ENCODE measurements at places on chromosomes 12 and 14.

GRCh38 chr14:29232711-29233110 lies 466.1 kb downstream of the FOXG1 start:
- DNase-seq = no peak

- DNase-seq = no peak
Measured at GRCh38 chr14:102696332-102696731, 80.9 kb upstream of the TRAF3 start.

DNA sequence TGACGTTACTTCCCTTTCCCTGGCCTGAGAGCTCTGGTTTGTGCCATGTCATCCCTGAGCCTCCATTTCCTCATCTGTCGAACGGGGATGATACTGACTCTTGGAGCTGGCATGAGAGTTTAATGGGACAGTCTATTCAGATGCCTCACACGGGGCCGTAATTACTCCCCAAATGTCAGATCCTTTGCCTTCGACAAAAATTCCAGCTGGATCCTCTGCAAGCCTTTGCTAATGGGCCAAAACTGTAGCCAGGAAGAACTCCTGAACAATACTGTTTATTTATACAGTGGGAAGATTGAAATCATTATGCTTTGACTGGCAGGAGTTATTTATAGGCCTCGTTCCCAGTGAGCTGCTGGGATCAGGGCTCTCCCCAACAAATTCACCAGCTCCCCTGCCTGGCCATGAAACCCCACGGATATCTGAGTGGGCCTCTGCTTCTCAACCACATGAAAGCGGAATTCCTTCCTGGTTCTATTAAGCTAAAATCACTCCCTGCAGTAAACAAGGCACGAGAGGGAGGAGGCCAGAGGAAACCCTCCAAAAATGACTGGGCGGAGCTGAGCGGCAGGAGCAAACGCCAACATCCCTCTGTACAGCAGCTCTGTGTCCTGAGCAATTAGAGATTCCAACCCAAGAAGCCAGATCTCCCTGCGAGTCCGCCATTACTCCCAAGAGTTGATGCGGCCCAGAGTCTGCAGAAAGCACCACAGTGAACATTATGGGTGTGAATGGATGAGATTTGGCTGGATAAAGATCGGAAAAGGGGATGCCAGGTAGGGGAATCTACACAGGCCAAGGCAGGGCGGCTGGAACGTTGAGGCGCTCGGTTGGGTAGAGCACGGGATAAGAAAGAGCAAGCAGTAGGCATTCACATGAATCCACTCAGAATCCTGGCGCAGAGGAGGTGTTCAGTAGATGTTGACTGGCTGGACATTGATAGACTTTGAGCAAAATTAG lies 326.1 kb downstream of the BCL11B start:
- DNase-seq = no peak

GRCh38 chr14:63273129-63273528 lies 45.6 kb downstream of the GPHB5 start:
- DNase-seq = no peak

DNA sequence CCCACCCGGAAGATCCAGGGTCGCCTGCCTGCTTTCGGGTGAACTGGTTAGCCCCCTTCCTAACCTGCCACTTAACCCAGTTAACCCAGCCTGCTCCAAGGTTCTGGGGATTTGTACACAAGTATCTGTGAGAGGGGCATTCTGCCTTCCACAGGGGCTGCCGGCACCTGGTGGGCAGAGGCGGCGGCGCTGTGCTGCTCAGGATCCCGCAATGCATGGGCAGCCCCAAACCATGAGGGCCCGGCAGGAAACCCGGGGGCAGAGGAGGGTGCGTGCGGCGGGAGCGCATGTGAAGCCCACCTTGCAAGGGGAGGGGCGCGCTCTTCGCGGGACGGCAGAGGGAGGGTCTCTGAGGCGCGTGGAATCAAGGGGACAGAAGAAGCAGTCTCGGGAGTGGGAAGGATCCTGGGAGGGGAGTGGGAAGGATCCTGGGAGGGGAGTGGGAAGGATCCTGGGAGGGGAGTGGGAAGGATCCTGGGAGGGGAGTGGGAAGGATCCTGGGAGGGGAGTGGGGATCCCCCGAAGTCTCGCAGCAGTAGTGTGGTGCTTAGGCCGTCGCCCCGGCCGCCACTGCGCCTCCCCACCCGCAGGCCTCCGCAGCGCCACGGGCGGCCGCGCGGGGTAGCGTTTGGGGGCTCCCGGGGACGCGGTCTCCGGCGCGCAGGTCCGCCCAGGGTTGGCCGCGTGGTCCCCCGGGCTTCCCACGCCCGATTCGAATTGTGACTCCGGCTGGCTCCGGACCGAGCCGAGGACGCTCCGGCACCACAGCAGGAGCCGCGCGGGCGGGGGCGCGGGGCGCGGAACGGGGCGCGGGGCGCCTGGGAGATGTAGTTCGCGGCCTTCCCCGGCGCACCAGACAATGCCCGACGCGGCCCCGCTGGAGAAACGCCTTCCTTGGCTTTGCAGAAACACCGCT lies 4.9 kb upstream of the MTA1 start:
- no peak for DNase-seq

DNA sequence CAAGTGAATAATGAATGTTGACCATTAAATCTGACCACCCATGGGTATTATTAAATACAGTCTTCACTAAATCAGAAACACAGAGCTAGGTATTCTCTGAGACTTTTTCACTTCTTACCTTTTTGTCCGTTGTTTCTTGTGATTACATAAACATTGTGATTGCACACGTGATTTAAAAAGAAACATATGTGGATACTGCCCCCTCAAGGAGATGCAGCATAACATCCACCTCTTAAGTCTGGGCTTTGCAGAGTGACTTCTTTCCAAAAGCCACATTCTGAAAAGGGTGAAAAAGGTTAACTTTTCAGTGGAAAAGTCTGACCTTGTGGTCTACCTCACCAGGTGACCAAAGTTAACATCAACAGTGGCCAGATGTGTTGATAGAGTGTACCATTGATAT lies 185.5 kb upstream of the FAR2 start:
- DNase-seq = no peak

DNA sequence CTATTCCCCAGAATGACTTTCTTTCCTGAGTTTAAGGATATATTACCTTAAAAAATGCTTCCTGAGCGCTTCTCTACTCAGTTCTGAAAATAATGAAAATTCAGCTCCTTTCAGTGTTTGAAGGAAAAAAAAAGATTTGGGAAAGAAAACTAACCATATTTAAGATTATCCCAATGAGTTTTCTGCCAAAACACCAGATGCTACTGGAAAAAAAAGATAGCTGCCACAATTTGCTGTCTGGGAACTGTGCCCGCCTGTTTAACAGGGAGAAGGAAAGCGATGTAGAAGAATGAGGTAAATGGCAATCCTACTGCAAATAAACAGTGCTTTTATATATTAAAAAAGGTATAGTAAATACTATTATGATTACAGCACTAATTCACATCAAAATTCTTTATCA lies 367.6 kb upstream of the PRICKLE1 start:
- DNase-seq = no peak

DNA sequence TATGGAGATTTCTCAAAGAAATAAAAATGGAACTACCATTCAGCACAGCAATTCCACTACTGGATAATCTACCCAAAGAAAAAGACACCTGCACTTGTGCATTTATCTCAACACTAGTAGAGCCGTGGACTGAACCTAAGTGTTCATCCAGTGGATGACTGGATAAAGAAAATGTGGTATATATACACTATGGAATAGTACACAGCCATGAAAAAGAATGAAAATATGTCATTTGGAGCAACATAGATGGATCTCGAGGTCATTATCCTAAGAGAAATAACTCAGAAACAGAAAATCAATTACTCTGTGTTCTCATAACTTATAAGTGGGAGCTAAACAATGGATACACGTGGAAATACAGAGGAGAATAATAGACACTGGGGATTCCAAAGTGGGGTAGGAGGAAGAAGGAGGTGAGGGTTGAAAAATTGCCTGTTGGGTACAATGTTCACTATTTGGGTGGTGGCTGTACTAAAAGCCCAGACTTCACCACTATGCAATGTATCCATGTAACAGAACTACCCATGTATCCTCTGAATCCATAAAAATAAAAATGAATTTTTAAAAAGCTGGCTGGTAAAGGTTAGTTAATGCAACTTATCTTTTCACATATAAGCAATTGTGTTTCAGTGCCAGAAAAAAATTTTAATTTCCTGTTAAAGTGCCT lies 130.7 kb downstream of the FOXA1 start:
- no peak for DNase-seq

DNA sequence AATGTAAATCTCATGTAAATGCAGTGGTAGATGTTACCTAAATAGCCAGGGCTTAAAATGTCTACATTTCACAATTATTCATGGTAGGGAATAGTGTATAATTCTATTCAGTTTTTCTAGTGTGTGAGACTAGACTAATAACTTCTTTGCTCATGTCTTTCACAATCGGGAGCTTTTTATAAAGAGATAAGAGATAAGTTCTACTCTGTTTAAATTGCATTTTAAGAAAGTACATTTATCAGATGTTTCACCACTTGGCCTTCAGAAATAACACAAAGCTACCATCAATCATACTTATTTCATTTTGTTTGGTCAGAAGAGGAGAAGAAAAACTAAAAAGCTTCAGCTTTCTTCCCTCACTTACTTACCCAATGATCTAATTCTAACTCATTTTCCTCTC lies 725.5 kb upstream of the FLRT2 start:
- no peak for DNase-seq

DNA sequence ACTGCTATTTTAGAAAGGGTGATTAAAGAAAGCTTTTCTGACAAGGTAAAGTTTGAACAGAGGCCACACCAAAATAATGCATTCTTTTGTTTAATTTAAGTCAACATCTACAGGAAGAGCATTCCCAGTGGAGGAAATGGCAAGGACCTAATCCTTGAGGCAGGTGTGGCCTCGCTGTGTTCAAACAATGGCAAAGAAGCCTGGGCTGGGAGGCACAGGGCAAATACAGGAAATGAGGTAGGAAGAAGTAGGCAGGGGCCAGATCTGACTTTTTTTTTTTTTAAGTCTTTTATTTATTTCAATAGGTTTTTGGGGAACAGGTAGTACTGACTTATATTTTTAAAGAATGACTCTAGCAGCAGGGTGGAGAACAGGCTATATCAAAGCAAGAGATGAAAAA lies 53.5 kb downstream of the ARMH4 start:
- no peak for DNase-seq

- no peak for DNase-seq
Measured at GRCh38 chr12:52190860-52191729, 719 bp downstream of the KRT80 start.

GRCh38 chr14:69312608-69313007 lies 52.6 kb downstream of the GALNT16 start:
- no peak for DNase-seq

All from NCI-H187 treated with DMSO at 0.1 percent for 48 hours (cell line).